ENCODE measurements at places on chromosomes 5 and 9.

- no peak for DNase-seq
These were observed 8.3 kb downstream of the DCTN4 start for GRCh38 chr5:150750469-150750868.

DNA sequence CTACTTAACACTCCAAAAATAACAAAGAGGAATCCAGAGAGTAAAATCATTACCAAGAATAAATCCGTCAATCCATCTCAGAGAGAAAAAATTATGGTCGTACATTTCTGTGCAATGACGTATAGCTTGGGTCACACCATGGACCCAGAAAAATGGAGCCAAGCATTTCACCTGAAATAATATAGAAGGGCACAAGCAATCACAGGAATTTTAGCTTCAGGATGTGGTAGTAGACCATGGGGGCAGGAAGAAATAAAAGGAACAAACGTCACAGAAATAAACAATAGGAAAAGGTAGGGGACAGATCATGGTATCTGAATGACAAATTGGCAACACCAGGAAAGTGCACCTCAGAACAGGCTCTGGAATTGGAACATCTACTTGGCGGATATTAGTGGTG, 231.0 kb downstream of the PLK2 start:
- no peak for DNase-seq

- no peak for DNase-seq
These were observed 213.0 kb downstream of the FBXL17 start for GRCh38 chr5:108168915-108169314.

DNA sequence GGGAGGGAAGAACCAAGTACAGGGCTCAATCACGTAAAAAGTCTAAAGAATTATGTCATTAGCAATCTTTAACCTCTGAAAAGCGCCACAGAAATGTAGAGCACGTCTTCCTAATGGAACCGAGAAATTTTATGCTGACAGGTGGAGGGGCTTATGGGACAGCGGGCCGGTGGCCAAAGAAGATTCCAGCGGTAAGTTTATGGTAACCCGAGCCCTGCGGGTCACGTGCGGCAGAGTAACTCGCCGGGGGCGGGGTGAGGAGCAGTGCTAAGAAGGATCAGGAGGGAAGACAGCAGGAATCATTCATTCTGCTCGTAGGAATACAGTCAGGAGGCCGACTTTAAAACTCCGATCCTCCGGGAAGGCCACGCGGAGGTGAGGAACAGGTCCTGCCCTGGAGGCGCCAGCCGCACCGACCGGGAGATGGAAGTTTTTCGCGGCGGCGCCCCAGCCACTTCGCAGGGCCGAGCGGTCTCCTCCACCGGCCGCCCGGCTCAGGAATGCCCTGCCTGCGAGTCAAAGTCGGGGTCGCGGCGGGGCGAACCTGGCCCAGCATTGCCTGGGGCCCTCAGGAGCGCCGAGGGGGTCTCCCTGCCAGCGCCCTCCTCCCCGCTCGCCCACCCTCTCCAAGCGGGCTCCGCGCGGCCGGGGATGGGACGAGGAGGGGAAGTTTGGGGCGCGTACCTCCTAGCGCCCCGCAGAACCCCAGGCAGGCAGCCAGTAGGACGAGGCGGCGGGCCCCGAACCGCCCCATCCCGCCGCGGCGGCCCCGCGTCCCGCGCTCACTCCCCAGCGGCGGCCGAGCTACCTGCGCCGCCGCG, 101.8 kb downstream of the ESM1 start:
- DNase-seq, result no peak

- no peak for DNase-seq
These were observed 5.7 kb downstream of the NDST1 start for GRCh38 chr5:150513375-150514309.

GRCh38 chr5:67052034-67052433, 144.6 kb downstream of the CD180 start:
- no peak for DNase-seq

- no peak for DNase-seq
These were observed 374.0 kb upstream of the ADAMTS16 start for GRCh38 chr5:4766101-4766500.

GRCh38 chr9:133131506-133131905, 10.5 kb upstream of the RALGDS start:
- no peak for DNase-seq

GRCh38 chr5:172151661-172152210, 36.3 kb downstream of the STK10 start:
- DNase-seq, result no peak

DNA sequence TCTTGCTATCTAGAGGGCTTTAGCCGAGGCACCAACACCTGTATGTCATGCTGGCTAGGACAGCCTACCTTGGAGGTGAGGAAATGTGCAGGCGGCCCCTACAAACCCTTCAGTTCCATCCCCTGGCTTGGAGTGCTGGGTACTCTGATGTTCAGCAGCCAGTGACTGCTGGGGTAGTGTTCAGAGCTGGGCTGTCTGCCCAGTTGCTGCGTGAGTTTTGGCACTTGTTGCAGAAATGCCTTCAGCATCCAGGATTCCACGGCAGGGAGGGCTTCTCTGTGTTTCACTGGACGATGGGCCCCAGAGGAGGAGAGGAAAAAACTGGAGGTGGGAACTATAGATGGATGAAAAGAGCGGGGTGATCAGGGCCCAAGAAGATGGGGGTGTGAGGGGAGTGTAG, 10.4 kb downstream of the SWI5 start:
- DNase-seq, result no peak

- DNase-seq, result no peak
These were observed 137.2 kb downstream of the ARRDC3 start for GRCh38 chr5:91245871-91246270.

DNA sequence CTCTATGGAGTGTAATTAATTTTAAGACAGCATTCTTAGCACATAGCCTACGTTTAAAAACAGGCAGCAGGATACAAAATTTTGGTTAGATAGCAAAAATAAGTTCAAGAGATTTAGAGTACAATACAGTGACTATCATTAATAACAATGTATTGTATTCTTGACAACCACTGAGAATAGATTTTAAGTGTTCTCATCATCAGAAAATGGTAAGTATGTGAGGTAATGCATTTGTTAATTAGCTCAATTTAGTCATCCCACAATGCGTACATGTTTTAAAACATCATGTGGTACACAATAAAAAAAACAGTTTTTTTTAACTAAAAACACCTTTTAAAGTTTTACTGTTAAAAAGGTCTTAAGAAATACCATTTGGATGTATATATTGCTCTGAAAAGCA, 94.2 kb downstream of the MUSK start:
- no peak for DNase-seq

DNA sequence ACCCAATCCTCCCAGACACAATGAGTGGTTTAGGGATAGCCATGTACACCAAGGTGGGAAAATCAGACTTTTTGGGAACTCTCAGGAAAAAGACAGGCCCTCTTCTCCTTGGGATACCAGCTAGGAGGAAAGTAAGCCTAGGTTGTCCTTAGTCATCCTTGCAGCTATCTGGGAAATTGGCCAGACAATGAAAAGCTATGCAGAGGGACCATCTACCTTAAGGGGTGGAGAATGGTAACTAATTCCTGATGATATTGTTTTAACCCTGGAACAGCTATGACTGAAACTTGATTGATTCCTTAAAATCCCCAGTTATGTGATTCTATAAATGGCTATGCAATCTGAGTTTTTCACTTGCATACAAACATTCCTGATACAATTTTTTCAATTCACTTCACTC, 88.9 kb upstream of the BNC2 start:
- DNase-seq, result no peak

GRCh38 chr5:141646026-141646425, 5.2 kb downstream of the FCHSD1 start:
- DNase-seq, result no peak

DNA sequence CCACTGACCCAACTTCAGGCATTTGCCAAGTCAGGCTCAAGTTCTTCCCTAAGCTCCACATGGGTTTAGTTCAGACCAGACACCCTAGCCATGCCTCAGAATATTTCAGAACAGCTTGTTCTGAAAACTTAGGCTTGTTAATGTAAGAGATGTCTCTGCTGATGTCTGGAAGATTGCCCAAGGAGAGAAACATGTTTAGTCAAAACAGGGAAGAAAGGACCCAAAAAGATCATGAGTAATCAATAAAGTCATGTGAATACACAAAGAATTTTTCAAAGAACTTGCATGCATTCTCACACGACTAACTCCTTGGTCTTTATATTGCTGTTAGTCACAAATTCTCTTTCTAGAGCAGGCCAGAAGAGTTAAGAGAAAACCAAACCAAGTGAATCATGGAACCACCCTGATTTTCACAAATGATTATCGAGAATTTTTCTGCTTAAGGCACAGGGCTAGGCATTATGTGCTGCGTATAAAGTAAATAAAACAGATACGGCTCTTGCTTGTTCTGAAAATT, 158.1 kb upstream of the HMHB1 start:
- DNase-seq, result no peak

- no peak for DNase-seq
These were observed 6.7 kb upstream of the CDH6 start for GRCh38 chr5:31186672-31187267.

DNA sequence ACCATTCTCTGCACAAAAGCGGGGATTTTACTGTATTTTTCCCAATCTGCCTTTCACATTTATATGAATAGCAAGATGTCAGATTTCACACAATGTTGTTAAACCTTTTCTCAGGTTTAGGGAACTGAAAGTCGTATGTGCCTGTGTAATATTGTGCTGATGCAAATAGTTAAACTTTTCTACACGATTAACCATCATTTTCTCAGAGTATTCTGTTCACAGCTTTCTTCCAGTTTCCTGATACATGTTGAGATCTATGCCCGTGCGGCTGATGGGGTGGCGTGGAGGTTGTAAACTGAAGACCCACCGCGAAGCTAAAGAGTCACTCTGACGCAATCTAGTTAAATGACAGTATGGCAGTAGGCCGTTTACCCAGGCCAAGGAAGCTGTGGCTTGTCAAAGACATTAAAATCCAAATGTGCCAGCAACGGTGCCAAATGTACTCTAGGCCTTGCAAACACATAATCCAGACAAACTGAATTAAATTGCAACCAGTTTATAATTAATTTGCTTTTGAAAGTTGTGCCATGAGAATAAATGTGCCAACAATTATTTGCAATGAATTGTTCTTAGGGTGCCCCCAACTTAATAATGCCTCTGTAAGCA, 145.7 kb downstream of the EBF1 start:
- DNase-seq, result no peak

DNA sequence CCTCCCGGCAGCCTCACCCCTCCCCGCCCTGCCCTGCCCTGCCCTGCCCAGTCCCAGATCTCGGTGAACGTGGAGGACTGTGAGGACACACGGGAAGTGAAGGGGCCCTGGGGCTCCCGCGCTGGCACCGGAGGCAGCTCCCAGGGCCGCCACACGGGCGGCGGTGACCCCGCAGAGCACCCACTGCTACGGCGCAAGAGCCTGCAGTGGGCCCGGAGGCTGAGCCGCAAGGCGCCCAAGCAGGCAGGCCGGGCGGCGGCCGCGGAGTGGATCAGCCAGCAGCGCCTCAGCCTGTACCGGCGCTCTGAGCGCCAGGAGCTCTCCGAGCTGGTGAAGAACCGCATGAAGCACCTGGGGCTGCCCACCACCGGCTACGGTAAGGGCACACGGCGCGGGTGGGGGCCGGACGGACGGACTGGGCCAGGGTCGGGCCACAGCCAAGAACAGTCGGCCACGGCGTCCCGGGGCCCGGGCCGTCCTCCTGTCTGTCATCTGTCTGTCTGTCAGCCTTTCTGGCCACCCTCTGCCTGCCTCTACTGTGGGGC, 84.2 kb downstream of the KCNT1 start:
- no peak for DNase-seq

DNA sequence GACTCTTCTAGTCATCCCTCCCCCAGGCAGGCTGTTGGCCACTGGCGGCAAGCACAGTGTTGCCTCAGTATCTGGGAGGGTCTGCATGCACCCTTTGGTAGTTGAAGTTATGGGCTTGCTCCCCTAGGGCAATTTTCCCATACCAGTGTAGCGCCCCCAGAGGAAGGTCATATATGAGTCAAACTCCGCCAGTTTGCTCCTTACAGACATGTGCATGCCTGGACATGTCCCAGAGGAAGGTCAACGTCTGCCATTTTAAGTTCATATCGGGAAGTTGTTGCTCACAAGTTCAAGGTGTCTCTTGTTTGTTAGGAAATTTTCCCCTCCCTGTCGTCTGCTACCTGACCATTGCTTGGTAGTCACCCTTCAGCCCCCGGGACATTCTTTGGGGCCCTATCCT, 51.3 kb upstream of the MROH2B start:
- no peak for DNase-seq

DNA sequence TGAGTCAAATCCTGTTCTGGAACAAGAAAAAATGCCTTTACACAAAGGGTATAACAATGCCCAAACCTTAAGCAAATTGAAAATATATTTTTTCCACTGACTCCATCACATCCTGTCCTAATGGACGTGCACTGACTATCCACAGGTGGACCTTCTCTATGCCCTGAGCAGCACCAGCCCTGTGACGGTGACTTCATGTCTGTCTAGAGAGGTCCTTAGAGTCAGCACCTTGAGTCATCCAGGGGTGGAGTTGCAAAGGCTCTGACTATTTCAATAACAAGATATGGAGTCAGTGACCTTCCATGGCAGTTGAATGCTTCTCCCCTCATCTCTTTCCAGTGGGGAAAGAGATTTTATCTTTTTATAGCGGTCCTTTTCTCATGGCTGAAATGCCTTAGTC, 78.0 kb downstream of the YIPF5 start:
- no peak for DNase-seq

DNA sequence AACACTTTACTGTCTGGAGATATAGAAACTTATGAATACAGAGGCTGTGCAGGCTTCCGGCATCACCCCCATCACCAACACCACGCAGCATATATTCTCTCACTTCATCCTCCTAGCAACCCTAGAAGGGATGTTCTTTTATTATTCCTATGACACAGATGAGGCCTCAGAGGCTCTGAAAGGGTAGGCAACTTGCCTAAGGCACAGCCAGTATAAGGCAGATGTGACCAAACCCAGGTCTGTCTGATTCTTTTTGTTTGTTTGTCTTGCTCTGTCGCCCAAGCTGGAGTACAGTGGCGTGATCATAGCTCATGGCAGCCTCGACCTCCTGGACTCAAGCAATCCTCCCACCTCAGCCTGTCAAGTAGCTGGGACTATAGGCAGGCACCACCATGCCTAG, 22.8 kb upstream of the CORO2A start:
- no peak for DNase-seq

DNA sequence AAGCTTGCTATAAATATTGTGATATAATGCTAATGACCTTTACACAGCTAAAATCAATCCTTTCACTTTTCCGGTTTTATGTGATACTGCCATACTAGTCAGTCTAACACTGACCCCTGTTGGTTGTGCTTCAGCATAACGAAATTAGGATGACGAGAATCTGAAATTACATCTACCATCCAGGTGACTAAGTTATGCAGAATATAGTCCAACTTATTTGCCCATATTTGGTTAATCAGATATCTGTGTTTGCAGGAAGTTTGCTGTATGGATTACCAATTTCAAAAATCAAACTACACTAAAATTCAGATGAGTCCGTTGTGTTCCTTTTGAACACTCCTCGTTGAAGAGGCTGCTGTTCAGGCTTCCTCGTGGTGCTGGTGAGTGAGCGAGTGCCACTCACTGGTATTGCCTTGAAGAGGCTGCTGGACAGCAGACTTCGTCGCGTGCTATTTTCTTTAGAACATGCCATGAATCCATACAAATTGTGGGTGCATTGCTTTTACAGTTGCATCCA, 32.5 kb downstream of the TENT4A start:
- DNase-seq, result no peak

GRCh38 chr5:100446879-100447430, 88.2 kb upstream of the FAM174A start:
- no peak for DNase-seq
